Thoracic aorta (tissue), 2 donors: ENCODE measurements at places on chromosomes 1 and 21. TPM values are rescaled to one million over a fixed set of nuclear protein-coding genes. Genes with fewer than 3 reads are reported as not detected.

Gene NGF
- 25.7 TPM for total RNA-seq

Gene APOBEC4
- total RNA-seq: not detected

Gene TCHH
- 0.41 TPM for total RNA-seq

DNA sequence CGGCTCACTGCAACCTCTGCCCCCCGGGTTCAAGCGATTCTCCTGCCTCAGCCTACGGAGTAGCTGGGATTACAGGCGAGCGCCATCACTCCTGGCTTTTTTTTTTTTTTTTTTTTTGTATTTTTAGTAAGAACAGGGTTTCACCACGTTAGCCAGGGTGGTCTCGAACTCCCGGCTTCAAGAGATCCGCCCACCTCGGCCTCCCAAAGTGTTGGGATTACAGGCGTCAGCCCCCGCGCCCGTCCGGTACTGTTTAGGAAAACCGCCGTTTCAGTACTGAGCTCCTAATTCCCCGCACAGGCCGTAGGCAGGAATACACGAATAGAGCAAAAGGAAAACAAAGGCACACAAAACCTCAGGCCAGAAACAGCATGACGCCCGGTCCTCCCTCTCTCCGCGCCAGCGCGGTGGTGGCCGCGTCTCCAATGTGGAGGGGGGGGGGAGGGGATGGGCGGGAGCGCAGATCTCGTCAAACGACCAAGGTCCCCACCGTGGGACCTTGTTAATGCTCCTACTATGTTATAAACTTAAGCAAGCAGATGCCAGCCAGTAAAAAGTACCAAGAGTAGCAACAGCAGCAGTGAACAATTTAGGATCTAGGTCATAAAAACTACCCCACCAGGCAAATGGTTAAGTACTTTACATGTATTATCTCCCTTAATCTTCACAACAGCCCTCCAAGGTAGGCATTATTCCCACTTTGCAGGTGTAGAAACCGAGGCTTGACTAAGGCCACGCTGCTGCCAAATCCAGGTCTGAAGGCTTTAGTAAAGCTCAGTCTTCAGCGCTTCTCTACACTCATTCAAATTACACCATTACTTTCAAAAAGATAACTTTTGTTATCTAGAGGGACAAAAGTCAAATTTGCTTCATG lies 648 bp upstream of the ADAR start:
- DNase-seq: no peak

DNA sequence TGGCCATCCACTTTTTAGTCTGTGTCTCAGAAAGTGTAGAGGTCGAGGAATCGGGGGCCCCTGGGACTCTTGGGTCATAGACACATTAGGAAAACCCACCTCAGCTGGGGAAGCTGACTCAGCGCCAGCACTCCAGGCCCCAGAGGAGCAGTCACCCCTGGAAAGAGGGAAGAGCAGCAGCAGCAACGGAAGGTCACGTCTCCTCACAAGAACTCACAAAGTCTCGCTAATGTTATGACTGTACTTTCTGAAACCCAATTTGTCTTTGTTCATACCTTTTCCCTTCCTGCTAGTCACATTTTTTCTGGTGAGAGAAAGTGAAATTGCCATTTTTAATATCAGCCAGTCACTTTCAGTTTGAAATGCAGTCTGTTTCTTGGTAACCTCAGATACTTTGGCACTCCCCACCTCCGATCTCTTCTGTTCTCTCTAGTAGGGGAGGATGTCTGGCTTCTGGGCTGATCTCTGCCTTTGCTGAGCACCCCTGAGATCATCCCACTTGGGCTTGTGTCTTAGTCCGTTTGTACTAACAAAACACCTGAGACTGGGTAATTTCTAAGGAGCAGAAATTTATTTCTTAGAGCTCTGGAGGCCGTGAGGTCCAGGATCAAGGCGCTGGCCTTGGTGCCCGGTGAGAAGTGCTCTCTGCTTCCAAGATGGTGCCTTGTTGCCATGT lies 6.0 kb upstream of the NLRP3 start:
- no peak for DNase-seq

GRCh38 chr1:99726818-99727217 lies 39.6 kb downstream of the FRRS1 start:
- no peak for DNase-seq
